Left lung (tissue), 14 donors: ENCODE measurements at places on chromosomes 11 and 22. TPM values are rescaled to one million over a fixed set of nuclear protein-coding genes. Genes with fewer than 3 reads are reported as not detected.

DNA sequence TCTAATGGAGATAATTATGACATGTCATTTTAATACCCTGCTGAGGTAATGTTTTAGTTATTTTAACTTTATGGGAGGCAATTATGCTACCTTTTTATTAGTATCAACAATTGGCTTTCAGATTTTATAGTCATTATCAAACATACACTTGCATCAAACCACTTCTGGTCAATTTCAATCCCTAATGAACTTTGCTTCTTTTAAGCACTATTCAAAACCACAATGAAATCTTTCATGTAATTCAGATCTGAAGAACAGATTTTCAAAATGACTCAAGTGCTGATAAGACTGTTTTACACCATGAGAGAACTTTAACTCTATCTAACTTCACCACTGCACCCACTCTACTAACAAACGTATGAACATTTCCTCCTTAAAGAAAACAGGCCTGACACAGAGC lies 25.9 kb upstream of the CCDC34 start:
- H3K27me3 ChIP-seq: peaks cover 8% of the 10 kb centered on the region
- no peak overlapping the region for H3K4me3 ChIP-seq
- no peak overlapping the region for H3K27ac ChIP-seq
- no peaks in the 10 kb centered on the region for H3K36me3 ChIP-seq
- DNase-seq: no peak

DNA sequence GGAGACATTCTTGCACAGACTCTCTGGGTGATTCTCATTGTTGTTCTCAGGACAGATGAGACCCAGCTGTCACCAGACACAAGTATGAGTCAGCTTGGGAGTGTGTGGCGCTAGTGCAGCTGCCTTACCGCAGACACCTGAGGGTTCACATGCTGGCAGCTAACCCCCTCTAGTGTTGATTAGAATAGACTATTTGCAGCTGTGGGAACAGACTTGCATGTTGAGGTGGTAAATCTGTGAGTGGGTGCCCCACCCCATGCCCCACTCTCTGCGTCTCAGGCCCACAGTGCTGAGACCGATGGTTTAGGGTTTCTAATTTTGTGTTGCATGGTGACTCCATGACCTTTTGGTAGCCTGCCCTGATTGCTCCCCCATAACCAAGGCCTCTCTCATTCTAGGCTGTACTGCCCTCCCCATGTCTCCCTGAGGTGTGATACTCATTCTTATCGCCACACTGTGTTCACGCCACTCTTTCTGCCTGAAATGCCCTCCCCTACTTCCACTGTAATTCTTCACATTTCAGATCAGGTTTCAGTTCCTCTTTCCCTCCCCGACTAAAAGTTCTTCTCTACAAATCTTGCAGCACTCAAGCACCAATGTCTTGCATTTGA lies 73.7 kb upstream of the KIRREL3 start:
- no peaks in the 10 kb centered on the region for H3K27me3 ChIP-seq
- no peaks in the 10 kb centered on the region for H3K4me1 ChIP-seq
- no peak overlapping the region for H3K4me3 ChIP-seq
- no peak for DNase-seq

DNA sequence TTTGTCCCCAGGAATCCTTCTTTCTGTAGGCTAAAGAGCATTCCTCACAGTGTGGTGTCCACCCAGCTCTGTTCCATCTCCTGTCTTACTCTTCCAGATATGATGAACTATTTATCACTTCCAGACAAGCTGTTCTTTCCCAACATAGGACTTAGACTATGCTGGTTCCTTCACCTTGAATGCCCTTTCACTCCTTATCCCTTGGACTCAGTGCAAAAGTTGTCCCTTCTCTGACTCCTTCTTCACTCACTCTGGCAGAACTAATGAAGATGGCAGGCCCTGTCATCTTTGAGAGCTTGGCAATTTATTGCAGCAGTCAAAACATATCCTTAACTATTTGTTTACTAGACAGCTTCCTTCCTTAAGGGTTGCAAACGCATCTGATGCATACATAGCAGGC lies 3.5 kb upstream of the OSBP2 start:
- peaks cover 31% of the 10 kb centered on the region for H3K27me3 ChIP-seq
- H3K4me1 ChIP-seq: peaks cover 4% of the 10 kb centered on the region
- H3K27ac ChIP-seq: no peak overlapping the region
- no peaks in the 10 kb centered on the region for H3K36me3 ChIP-seq
- no peak for DNase-seq

The CD248 gene
- total RNA-seq: 69.8 TPM
